ENCODE measurements at places on chromosomes 1 and 21.

- peaks cover 6% of the 10 kb centered on the region for H3K4me1 ChIP-seq
- no peak for DNase-seq
- H3K27me3 ChIP-seq, result peaks cover 24% of the 10 kb centered on the region
- no peak overlapping the region for H3K4me3 ChIP-seq
These were observed 22.5 kb downstream of the PKP1 start for GRCh38 chr1:201305815-201306214.

- H3K4me3 ChIP-seq, result no peak overlapping the region
- no peak overlapping the region for H3K27ac ChIP-seq
- H3K4me1 ChIP-seq, result no peaks in the 10 kb centered on the region
These were observed 1171.4 kb upstream of the ADGRL2 start for GRCh38 chr1:80629304-80629837.

- H3K4me1 ChIP-seq, result no peaks in the 10 kb centered on the region
- H3K27me3 ChIP-seq, result peaks cover 2% of the 10 kb centered on the region
- DNase-seq, result no peak
- no peaks in the 10 kb centered on the region for H3K36me3 ChIP-seq
- H3K27ac ChIP-seq, result no peak overlapping the region
These were observed 50.7 kb upstream of the RHOU start for GRCh38 chr1:228684607-228685006.

DNA sequence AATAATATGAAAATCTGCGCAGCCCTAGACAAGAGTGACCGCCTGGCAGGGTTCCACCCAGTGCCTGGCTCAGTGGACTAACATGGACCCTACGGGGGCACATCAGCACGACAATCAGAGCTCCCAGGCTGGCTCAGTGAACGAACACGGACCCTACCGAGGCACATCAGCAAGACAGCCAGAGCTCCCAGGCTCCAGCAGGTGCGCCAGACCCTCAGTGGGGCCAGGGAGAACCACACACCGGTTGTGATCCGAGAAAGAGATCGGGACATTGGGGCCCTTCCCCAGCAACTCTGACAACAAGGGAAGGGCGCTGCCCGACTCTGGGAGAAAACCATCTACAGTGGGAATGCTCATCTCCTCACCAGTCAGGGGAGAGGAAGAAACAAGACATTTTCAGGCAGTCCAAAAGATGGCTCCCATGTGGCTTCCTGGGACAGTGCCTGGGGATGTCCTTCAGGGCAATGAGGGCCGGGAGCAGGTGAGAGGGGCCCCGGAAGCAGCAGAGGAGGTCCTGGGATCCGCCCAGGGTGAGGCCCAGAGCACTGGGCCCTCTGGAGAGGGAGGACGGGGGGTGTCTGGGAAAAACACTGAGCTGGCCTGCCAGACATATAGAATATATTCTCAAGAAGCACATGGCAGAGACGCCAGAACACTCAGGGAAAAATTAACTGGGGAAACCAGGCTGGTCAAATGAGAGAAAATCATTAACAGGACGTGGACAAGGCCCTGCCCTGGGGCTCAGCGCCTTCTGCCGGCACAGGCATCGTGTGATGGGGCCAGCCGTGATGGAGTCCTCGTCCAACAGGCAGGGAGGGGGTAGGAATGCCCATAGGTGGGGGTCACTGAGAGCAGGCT, 4.8 kb downstream of the ARHGEF16 start:
- H3K4me3 ChIP-seq, result no peak overlapping the region
- H3K27me3 ChIP-seq, result peaks cover 56% of the 10 kb centered on the region
- H3K4me1 ChIP-seq, result no peaks in the 10 kb centered on the region
- H3K36me3 ChIP-seq, result no peaks in the 10 kb centered on the region
- no peak for DNase-seq

- no peak overlapping the region for H3K4me3 ChIP-seq
- no peaks in the 10 kb centered on the region for H3K27me3 ChIP-seq
- DNase-seq, result no peak
- no peak overlapping the region for H3K27ac ChIP-seq
These were observed 12.0 kb downstream of the VAV3 start for GRCh38 chr1:107952989-107953388.

GRCh38 chr1:18739897-18740296, 109.3 kb downstream of the PAX7 start:
- no peak overlapping the region for H3K27ac ChIP-seq
- H3K27me3 ChIP-seq, result peaks cover 51% of the 10 kb centered on the region
- H3K36me3 ChIP-seq, result no peaks in the 10 kb centered on the region

- no peaks in the 10 kb centered on the region for H3K36me3 ChIP-seq
- no peaks in the 10 kb centered on the region for H3K4me1 ChIP-seq
- DNase-seq, result no peak
- H3K27me3 ChIP-seq, result no peaks in the 10 kb centered on the region
These were observed 363.0 kb downstream of the PTBP2 start for GRCh38 chr1:97084546-97084945.

- H3K27ac ChIP-seq, result no peak overlapping the region
- no peaks in the 10 kb centered on the region for H3K36me3 ChIP-seq
- H3K4me3 ChIP-seq, result no peak overlapping the region
These were observed 26.3 kb downstream of the JAK1 start for GRCh38 chr1:64940025-64940424.

Measured in K562 (cell line).